ENCODE measurements at places on chromosomes 2 and 18. TPM values are rescaled to one million over a fixed set of nuclear protein-coding genes. Genes with fewer than 3 reads are reported as not detected.

PROKR1 gene
- not detected for total RNA-seq

- no peaks in the 10 kb centered on the region for H3K27me3 ChIP-seq
- no peak overlapping the region for H3K4me3 ChIP-seq
- H3K27ac ChIP-seq: no peak overlapping the region
- H3K36me3 ChIP-seq: no peaks in the 10 kb centered on the region
- DNase-seq: peak; percentile 83
- H3K4me1 ChIP-seq: peaks cover 8% of the 10 kb centered on the region
Measured at GRCh38 chr2:64873472-64873924, 115.7 kb upstream of the SLC1A4 start.

SERPINB10 gene
- total RNA-seq: not detected

PPIL3 gene
- 30.0 TPM for total RNA-seq

GRCh38 chr2:138722316-138722715, 57.9 kb downstream of the NXPH2 start:
- H3K4me3 ChIP-seq: no peak overlapping the region
- no peak for DNase-seq
- no peaks in the 10 kb centered on the region for H3K4me1 ChIP-seq
- H3K27ac ChIP-seq: no peak overlapping the region
- no peaks in the 10 kb centered on the region for H3K36me3 ChIP-seq
